Posterior vena cava (tissue), 2 donors: ENCODE measurements at places on chromosomes 16 and 17. TPM values are rescaled to one million over a fixed set of nuclear protein-coding genes. Genes with fewer than 3 reads are reported as not detected.

- DNase-seq: no peak
Observed at GRCh38 chr16:11303405-11304138, 22.4 kb upstream of the PRM1 start.

DNA sequence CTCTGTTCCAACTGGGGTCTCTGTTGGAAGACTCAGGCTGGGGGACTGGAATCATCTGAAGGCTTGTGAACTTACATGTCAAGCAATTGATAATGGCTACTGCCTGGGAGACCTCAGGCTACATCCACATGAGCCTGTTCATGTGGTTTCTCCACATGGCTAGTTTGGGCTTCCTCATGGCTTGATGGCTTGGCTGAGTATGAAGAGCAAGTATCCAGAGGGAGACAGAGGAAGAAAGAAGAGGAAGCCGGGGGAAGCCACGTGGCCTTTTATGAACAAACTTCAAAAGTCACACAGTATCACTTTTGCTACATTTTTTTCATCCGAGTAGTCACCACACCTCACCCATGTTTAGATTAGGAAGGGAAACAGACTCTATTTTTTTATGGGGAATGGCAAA is 158.9 kb downstream of the TRIM37 start:
- DNase-seq: no peak

Gene PYDC1
- total RNA-seq: not detected

GRCh38 chr17:73493956-73494926 is 150.0 kb downstream of the SDK2 start:
- no peak for DNase-seq

Gene HEXIM1
- total RNA-seq: 46.9 TPM

GRCh38 chr17:11639736-11640462 is 41.6 kb downstream of the DNAH9 start:
- no peak for DNase-seq

GRCh38 chr17:18203308-18203707 is 19.7 kb downstream of the ALKBH5 start:
- DNase-seq: no peak

GRCh38 chr17:21269394-21269793 is 15.1 kb upstream of the MAP2K3 start:
- DNase-seq: no peak

GRCh38 chr17:489758-490329 is 137.2 kb upstream of the RPH3AL start:
- DNase-seq: peak; percentile 89

GRCh38 chr16:88894681-88895300 is 28.3 kb upstream of the PABPN1L start:
- no peak for DNase-seq
